Left lung (tissue), 14 donors: ENCODE measurements at places on chromosomes 13 and 19.

GRCh38 chr13:61316647-61317046 is 99.0 kb downstream of the PCDH20 start:
- no peaks in the 10 kb centered on the region for H3K36me3 ChIP-seq
- no peaks in the 10 kb centered on the region for H3K27me3 ChIP-seq
- H3K4me3 ChIP-seq = no peak overlapping the region
- no peaks in the 10 kb centered on the region for H3K4me1 ChIP-seq
- no peak for DNase-seq

DNA sequence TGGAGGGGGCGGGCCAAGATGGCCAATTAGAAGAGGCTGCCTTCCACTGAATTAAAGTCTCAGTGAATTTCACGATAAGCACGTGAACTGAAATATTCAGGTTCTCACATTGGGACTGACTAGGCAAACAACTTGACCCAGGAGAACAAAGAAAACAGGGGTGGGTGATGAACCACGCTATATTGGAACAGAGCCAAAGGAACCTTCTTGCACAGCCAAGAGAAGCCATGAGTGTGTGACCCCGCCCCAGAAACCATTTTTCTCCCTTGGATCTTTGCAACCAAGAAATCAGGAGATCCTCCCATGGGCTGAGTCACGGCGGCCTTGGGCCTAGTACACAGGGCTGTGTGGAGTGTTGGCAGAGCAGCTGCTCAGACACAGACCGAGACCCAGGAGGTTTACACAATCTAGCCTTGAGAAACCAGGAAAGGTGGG is 36.8 kb downstream of the ERICH4 start:
- peaks cover 50% of the 10 kb centered on the region for H3K27me3 ChIP-seq
- H3K36me3 ChIP-seq = no peaks in the 10 kb centered on the region
- peak overlapping the region; percentile 72 for H3K27ac ChIP-seq
- no peak for DNase-seq

DNA sequence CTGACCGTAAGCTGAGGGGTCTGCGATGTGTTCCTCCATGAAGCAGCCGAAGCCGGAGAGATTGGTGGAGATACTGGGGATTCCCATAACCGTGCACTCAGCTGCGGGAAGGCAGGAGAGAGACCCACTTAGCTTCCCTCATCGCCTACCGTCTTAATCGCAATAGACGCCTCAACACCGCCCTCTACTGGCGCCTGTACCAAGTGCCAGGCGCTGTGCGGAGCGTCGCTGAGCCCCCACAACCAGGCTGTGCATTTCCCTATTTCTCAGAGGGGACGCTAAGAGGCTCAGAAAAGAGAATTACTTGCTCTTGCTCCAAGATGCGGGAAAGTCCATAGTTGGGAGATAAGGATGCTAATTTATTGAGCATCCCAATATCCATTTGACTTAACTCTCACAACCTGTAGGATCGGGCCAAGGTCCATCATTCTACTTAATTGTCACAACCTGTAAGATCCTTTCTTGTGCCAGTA is 5.8 kb downstream of the FTL start:
- DNase-seq = no peak
- no peak overlapping the region for H3K27ac ChIP-seq
- H3K4me1 ChIP-seq = peaks cover 41% of the 10 kb centered on the region
- peaks cover 2% of the 10 kb centered on the region for H3K36me3 ChIP-seq

GRCh38 chr13:40240293-40240692 is 426.1 kb downstream of the FOXO1 start:
- DNase-seq = no peak
- H3K27me3 ChIP-seq = no peaks in the 10 kb centered on the region
- H3K4me3 ChIP-seq = no peak overlapping the region
- no peak overlapping the region for H3K27ac ChIP-seq

DNA sequence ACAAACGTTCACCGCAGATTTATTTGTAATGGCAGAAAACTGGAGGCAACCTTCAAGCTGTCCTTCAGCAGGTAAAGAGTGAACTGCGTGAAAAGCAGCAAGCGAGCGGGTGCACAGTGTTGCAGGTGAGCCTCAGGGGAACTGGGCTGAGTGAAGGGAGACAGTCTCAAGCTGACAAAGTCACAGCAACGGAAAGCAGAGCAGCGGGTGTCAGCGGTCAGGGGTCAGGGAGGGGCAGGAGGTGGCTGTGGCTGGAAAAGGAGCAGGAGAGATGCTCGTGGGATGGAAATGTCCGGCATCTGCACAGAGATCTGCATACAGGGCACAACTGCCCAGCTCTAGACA is 8.5 kb upstream of the RASA3 start:
- H3K36me3 ChIP-seq = no peaks in the 10 kb centered on the region
- no peak overlapping the region for H3K4me3 ChIP-seq
- peaks cover 11% of the 10 kb centered on the region for H3K27me3 ChIP-seq
- no peak overlapping the region for H3K27ac ChIP-seq
- peaks cover 5% of the 10 kb centered on the region for H3K4me1 ChIP-seq

DNA sequence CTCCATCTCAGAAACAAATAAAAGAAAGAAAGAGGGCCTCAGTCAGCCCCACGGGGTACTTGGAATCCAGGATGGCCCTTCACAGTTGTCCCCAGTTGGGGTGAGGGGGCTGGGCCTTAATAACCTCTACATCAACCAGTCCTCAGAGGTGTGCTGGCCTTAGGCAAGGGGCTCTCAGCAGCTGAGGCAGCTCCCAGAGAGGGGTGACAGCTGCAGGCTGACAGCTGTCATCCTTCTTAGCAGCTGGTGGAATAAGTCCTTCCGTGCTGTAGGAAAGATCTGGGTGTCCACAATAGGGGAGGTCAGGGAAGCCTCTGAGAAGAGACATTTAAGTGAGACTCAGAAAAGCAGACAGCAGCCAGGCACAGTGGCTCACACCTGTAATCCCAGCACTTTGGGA is 7.4 kb downstream of the BCAM start:
- no peak for DNase-seq
- H3K36me3 ChIP-seq = no peaks in the 10 kb centered on the region
- no peak overlapping the region for H3K27ac ChIP-seq
- H3K4me3 ChIP-seq = no peak overlapping the region

- peaks cover 13% of the 10 kb centered on the region for H3K36me3 ChIP-seq
- DNase-seq = no peak
- no peak overlapping the region for H3K4me3 ChIP-seq
- H3K4me1 ChIP-seq = peaks cover 4% of the 10 kb centered on the region
- H3K27me3 ChIP-seq = no peaks in the 10 kb centered on the region
These were observed 12.8 kb downstream of the ZNF254 start for GRCh38 chr19:24099829-24100228.

DNA sequence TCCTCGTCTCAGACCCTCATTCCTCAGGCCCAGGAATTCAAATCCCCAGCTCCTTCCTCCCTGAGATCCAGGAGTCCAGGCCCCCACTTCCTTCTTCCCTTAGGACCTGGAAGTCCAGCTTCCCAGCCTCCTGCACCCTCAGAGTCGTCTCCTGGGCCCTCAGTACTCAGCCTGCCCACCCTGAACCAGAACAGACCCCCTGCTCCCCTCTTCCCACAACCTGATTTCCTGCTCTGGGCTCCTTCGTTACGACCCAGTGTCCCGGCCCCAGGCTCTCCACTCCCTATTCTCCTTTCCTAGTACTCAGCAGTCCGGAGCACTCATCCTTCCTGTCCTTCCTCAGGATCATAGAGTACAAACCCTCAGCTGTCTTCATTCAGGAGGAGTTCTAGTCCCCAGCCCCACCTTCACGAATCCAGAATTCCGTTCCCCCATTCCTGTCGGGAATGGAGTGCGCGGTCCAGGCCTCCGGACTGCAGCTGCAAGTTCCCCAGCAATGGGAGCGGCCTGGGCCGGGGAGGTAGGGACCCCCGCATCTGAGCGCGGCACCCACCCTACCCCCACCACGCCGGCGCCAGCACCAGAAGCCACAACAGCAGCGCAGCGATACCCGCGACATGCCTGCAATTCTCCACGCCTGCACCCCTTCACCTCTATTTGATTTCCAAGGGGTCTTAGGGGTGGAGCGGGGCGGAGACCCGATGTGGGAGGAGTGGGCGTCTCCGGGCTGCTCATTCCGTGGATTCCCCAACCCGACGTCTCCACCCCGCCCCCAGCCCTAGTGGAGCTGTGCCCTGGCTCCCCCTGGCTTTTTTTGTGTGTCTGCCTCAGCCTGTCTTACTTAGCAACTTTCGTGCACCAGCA is 12.7 kb downstream of the EGLN2 start:
- peaks cover 59% of the 10 kb centered on the region for H3K4me1 ChIP-seq
- no peaks in the 10 kb centered on the region for H3K36me3 ChIP-seq
- no peak for DNase-seq

DNA sequence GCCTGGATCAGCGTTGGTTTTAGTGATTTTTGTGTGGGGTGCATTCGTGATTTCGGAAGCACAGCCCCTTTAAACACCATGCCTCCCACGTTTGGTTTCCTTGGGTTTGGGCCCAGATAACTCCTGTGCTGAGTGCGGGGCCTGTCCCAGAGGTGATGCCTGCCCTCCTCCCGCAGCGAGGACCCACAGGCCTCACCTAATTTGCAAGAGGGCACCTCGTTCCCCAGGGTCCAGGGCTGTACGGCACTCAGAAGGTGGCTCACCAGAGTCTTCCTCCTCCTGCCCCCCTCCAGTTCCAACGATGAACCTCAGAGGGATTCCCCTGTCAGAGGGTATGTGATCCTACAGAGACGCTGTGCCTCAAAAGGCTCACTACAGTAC is 54.3 kb upstream of the SOX1 start:
- no peak overlapping the region for H3K27ac ChIP-seq
- H3K36me3 ChIP-seq = no peaks in the 10 kb centered on the region
- no peaks in the 10 kb centered on the region for H3K4me1 ChIP-seq

GRCh38 chr19:12838886-12839756 is 806 bp downstream of the MAST1 start:
- no peak overlapping the region for H3K27ac ChIP-seq
- H3K27me3 ChIP-seq = peaks cover 100% of the 10 kb centered on the region
- H3K36me3 ChIP-seq = no peaks in the 10 kb centered on the region
- H3K4me1 ChIP-seq = peaks cover 4% of the 10 kb centered on the region

- H3K27me3 ChIP-seq = no peaks in the 10 kb centered on the region
- H3K36me3 ChIP-seq = no peaks in the 10 kb centered on the region
- H3K4me3 ChIP-seq = no peak overlapping the region
- peak; percentile 53 for DNase-seq
These were observed 1.8 kb upstream of the CEACAM16 start for GRCh38 chr19:44696939-44697669.

GRCh38 chr13:34816908-34817665 is 125.0 kb upstream of the NBEA start:
- H3K27me3 ChIP-seq = no peaks in the 10 kb centered on the region
- no peaks in the 10 kb centered on the region for H3K4me1 ChIP-seq
- no peaks in the 10 kb centered on the region for H3K36me3 ChIP-seq
- H3K4me3 ChIP-seq = no peak overlapping the region
- no peak overlapping the region for H3K27ac ChIP-seq
- no peak for DNase-seq

- no peaks in the 10 kb centered on the region for H3K36me3 ChIP-seq
- no peak for DNase-seq
- H3K4me1 ChIP-seq = no peaks in the 10 kb centered on the region
- no peak overlapping the region for H3K27ac ChIP-seq
These were observed 964.3 kb downstream of the SLITRK1 start for GRCh38 chr13:82917984-82918383.

DNA sequence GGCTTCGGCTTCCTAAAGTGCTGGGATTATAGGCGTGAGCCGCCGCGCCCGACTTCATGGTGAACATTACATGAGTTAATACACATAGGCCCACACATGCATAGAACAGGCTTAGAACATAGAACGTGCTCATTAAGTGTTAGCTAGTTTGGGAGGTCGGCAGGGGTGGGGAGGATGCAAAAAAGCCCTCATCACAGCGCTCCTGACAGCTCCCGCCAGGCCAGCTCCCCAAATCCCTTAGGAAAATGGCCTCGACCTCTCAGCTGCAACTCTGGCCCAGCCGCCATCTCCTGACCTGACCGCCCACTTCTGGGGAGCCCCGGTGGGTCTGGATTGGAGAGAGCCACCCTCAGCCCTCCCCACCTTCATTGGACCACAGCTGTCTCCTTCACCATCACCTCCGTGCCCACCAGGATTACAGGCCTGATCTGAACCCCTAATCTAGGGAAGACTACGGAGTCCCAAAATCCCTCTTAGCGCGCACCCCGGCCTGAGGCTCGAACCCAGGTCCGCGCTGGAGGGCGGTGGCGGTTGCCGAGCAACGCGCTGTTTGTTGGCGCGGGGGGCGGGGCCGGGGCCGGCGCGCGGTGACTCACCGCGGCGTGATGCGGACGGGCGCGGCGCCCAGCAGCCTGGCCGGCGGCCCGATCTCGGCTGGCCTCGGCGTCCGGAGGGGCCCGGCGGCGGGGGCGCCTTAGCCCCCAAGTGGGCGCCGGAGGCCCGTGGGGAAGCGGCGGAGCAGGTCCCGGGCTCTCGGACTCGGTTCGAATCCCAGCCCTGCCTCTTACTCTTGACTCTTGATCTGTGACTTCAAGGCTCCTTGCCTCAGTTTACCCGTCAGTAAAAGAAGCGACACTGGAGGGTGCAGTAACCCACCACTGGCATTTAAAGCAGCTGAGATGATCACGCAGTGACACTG is 26.7 kb upstream of the NANOS3 start:
- peak; percentile 96 for DNase-seq
- peaks cover 25% of the 10 kb centered on the region for H3K4me1 ChIP-seq
- H3K36me3 ChIP-seq = no peaks in the 10 kb centered on the region
- peak overlapping the region; percentile 31 for H3K4me3 ChIP-seq
- H3K27me3 ChIP-seq = no peaks in the 10 kb centered on the region
- peak overlapping the region; percentile 99 for H3K27ac ChIP-seq

DNA sequence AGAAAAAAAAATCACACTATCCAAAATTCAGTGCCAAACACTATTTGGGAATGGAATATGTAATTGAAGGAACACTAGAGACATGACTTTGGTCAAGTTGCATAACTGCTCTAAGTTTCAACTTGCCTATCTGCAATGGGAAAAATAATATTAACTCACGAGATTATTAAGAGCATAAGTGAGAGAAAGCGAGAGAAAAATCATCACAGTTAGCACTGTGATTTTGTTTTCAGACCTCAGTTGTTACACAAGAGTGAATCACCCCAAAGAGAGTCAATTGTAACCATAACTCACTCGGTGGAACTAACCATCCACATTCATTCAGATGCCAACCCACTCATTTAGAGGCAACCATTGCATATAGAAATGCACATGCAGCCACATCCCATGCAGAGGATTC is 147.1 kb downstream of the NHLRC3 start:
- H3K4me3 ChIP-seq = no peak overlapping the region
- H3K36me3 ChIP-seq = no peaks in the 10 kb centered on the region
- H3K4me1 ChIP-seq = peaks cover 3% of the 10 kb centered on the region
- no peak overlapping the region for H3K27ac ChIP-seq
- no peak for DNase-seq
